ENCODE measurements at places on chromosomes 3 and 15.

- DNase-seq, result no peak
Measured at GRCh38 chr15:50879016-50879617, 29.4 kb upstream of the AP4E1 start.

- no peak for DNase-seq
Measured at GRCh38 chr3:40989141-40990061, 209.9 kb upstream of the CTNNB1 start.

- no peak for DNase-seq
Measured at GRCh38 chr3:43287500-43287873, 1.1 kb downstream of the SNRK start.

DNA sequence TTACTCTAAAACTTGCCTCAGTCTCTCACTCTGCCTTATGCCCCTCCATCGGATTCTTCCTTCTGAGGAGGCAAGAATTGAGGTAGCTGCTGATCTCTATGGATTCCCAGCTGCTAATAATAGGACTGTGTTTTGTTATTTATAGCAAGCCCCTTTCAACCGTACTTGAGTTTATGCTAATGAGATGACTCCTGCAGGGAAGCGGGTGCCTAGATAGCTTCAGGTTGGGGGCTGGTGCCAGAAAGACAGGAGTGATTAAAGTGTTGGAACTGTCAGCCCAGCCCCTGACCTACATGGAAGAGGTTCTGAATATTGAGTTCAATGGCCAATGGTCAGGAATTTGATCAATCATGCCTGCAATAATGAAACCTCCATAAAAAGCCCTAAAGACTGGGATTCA is 21.8 kb upstream of the LIMD1 start:
- DNase-seq, result no peak

GRCh38 chr3:100581650-100582049 is 27.8 kb upstream of the ADGRG7 start:
- DNase-seq, result no peak

- no peak for DNase-seq
Measured at GRCh38 chr15:41658689-41659088, 1.5 kb upstream of the MGA start.

DNA sequence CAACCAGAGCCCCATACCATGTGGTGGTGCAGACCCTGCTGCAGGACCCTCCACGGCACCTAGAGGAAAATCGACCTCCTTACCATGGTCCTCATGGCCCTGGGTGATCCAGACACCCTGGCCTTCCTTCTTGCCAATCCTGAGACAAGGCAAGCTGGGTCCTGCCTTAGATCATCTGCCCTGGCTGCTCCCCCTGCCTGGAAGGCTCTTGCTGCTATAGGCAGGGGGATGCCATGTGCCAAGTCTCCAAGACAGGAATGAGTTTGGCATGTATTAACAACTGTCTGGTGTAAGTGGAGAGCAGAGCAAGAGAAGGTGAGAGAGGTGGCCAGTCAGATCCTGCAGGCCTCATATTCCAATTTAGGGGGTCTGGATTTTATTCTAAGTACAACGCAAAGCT is 7.5 kb downstream of the HEG1 start:
- no peak for DNase-seq

DNA sequence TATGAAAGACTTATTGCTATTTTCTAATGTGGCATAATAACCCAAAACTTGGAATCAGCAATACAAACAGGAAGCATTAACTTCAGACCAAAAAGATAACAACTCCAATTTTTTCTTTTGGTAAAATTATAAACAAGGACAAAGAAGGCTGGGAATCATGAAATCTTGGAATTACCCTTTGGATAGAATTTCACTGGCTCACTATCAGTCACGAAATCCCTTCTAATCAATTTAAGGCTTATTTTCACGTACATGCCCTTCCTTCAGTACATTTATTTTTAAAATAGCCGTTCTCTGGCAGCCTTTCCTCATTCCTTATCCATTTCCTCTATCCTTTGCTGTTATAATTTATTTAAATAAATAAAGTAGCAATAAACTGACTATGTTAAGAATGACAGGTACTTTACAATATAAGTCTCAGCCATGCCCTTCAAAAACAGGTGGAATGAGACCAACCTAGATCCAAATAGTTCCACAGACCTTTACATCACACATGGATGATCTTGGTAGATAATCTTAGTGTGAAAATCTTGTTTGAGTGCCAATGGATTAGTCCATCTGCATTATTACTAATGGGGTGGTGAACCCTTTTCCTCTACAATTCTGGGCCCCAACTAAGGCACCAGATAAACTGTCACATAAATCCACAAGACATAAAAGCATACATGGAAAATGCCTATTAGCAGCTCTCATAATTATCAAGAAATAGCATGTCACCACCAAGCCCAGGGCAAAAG is 38.9 kb downstream of the ABI3BP start:
- DNase-seq, result no peak

- no peak for DNase-seq
Measured at GRCh38 chr3:43573576-43573975, 48.2 kb downstream of the ANO10 start.

DNA sequence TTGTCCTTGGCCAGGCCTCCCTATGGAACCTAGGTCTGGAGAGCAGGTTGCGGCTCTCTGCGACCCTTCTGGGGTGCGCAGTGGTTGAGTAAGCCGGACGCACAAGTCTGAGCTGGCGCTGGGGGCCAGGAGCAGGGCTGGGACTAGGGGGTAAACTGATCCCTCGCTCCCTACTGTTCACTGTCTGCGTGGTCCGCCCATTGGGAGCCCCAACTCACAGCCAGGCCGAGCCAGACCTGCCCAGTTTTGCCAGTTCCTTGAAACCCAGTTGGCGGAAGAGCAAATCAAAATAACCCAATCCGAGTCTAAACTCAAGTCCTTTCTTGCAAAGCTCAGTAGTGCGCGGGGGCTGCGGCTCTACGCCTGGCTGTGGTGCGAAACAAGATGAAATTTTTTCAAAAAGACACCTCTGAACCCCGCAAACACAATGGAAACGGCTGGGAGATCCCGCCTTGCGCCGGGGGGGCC is 17.5 kb downstream of the RGMA start:
- no peak for DNase-seq

DNA sequence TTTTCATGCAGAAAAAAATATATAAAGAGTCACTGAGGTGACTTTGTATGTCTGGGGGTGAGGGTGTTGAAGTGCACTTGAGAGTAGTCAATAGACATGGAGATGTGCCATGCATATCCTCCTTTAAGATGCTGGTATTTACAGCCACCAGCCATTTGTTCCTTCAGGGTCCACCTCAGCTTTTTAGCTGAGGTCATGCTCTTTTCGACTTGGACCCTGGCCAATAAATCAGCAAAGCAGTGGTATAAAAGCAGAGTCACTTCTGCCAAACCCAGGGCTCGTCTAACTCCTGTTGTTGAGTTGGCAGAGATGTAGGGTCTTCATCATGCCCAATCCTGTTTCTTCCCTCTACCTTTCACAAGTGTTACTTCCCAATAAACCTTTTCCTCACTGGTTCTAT is 75.1 kb upstream of the OSTN start:
- DNase-seq, result no peak

- DNase-seq, result no peak
Measured at GRCh38 chr15:35540021-35540420, 5.9 kb downstream of the DPH6 start.

DNA sequence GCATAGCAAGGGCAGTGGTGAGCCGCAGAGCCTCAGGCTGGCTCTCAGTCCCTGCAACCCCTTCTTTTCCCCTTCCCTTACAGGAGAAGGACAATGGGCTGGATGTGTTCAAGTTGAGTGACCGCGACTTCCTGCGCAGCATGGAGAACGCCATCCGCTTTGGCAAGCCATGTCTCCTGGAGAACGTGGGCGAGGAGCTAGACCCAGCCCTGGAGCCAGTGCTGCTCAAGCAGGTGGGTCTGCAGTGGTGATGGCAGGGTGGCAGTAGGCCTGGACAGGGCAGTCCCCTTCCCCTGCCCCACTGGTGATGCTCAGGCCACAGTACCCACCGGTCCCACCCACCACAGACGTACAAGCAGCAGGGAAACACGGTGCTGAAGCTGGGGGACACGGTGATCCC is 53.8 kb downstream of the SEMA3G start:
- no peak for DNase-seq

GRCh38 chr3:38404286-38404685 is 49.4 kb upstream of the ACVR2B start:
- DNase-seq, result no peak

- DNase-seq, result no peak
Measured at GRCh38 chr3:53856964-53857363, 10.6 kb downstream of the IL17RB start.
